ENCODE measurements at places on chromosomes 3 and 15.
A peak's percentile ranks its signal among the peaks of the same experiment; 100 is the strongest.

GRCh38 chr3:195069501-195070251 lies 201.3 kb downstream of the XXYLT1 start:
- no peak for DNase-seq

DNA sequence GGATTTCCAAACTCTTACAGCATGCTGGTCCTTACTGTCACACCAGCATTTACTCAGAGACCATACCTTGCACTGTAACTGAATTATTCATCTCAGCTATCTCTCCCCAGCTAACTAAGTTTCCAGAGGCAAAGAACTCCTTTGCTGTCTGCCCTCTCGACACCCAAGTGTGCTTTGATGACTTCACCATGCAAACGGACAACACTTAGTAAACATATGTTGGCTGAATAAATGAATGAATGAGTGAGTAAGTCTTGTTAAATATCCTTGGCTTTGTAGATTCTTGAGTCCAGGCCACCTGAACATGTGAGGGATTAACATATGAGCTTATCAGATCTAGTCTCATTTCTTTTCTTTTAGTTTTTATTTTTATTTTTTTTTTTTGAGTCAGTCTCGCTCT lies 138.2 kb downstream of the PLD1 start:
- DNase-seq: no peak

- no peak for DNase-seq
These were observed 22.5 kb downstream of the KCTD6 start for GRCh38 chr3:58514405-58514804.

DNA sequence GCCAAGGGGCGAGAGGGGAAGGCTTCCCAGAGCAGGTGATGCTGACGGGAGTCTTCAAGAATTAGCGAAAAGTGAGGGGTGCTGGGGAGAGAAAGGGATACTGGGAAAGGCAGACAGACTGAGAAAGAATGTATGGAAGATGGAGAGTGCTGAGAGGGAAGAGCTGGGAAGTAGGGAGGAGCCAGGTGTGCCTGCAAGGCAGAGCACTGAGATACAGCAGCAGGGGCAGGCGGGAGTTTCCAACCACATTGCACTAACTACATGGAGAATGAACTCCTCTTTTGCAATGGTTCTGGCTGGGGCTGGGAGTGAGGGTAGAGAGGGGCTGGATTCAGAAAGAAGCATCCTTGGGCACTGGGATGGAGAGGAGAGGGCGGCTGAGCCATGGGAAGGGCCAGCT lies 16.0 kb upstream of the CRABP1 start:
- DNase-seq: no peak

GRCh38 chr3:64048631-64049061 lies 25.4 kb upstream of the PSMD6 start:
- DNase-seq: no peak

- no peak for DNase-seq
These were observed 34.4 kb downstream of the FAM43A start for GRCh38 chr3:194720048-194720447.

DNA sequence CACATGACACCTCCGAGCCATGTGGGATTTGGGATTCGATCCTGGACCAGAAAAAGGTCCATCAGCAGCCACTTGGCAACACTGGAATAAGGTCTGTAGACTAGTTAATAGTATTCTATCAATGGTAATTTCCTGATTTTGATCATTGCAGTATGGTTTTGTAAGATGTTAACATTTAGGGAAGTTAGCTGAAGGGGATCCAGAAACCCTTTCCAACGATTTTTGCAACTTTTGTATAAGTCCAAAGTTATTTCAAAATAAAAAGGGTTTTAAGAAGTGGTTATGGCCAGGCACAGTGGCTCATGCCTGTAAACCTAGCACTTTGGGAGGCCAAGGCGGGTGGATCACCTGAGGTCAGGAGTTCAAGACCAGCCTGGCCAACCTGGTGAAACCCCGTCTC lies 10.2 kb downstream of the BDH1 start:
- DNase-seq: no peak

DNA sequence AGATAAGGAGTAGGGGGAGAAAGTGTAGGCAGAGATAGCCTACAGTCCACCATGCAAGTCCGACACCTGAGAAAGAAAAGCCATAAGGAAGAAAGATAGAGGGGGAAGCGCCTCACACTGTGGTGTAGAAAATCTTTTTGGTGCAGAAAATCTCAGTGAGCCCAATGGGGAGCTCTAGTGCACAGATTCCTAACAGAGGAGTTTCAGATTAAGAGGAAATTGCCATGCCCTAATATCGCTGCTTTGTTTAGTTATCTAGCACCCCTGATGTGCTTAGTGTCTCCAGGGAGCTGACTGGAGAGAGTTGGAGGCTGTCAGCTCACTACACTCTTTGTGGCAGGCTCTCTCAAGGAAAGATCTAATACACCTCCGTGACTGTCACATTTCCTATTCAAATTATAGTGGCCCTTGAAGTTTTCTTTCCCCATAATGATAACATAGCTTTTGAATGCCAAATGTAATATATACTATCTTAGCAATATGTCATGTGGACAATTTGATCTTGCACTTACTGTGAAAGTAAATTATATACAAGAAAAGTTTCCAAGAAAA lies 33.7 kb downstream of the CGGBP1 start:
- DNase-seq: no peak

- no peak for DNase-seq
These were observed 35.2 kb upstream of the CDAN1 start for GRCh38 chr15:42772144-42772543.

- no peak for DNase-seq
These were observed 12.6 kb downstream of the KPNA1 start for GRCh38 chr3:122502139-122502538.

GRCh38 chr3:189718215-189718614 lies 87.0 kb downstream of the TP63 start:
- no peak for DNase-seq

GRCh38 chr3:186691676-186692075 lies 25.5 kb upstream of the KNG1 start:
- DNase-seq: no peak

- no peak for DNase-seq
These were observed 443 bp upstream of the NR2F2 start for GRCh38 chr15:96330064-96330449.

DNA sequence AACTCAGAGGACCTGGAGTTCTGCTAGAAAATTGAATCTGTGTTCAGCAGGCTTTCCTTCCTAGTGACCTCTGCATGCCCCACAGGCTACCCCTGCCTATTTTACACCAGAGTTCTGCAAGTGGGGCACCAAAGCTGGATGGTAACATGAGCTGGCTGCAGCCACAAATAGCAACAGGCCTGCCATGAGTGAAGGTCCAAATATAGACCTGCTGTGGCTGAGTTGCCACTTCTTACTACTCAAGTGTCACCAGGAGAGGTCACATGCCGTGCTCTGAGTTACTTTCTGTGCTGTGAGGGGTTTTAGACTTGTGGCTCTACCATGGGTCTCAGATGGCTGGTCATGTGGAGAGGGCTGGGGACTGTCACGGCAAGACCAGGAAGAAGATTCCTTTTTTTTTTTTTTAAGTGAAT lies at the start of gene FSD2:
FSD2 (minus strand) TSS at position 76 of the 413 bp plus-strand sequence. CDS start 18,679 bp downstream, outside the sequence.
- DNase-seq: no peak

- DNase-seq: no peak
These were observed 100.6 kb upstream of the ATP11B start for GRCh38 chr3:182692695-182693094.

GRCh38 chr15:78087951-78088772 lies 4.2 kb upstream of the SH2D7 start:
- DNase-seq: no peak

GRCh38 chr3:65751123-65751700 lies 287.5 kb downstream of the MAGI1 start:
- peak; percentile 17 for DNase-seq

DNA sequence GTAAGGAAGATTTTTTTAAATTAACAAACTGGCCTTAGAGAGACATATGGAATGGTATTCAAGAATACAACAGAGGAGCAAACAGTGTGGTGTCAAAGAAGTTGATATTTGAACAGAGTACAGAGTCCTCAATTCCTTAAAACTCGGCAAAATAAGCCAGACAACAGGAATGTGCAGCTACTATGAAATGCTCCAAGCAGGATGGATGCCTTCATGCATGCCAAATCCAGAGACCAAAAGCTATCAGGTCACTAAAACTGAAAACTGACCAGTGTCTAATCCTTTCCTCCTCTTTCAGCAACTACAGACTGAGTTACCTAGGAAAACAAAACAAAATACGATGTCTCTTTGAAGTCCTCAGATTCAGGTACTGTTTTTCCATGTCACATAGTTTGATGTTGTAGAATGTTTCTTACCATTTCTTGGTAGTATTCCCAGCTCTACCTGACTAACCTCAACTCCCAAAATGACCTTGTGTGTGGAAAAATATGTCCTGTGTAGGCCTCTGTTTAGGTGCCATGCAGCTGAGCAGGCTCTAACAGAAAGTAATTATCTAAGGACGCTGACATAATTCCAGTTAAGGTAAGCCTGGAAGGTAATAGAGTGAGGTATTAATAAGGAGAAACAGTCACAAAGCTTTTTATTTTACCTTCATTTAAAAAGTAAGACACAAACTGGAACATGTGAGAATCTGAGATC lies 46.9 kb downstream of the TBL1XR1 start:
- DNase-seq: no peak

- DNase-seq: no peak
These were observed 27.1 kb upstream of the SKIL start for GRCh38 chr3:170330366-170330765.

GRCh38 chr3:120160050-120160449 lies 65.8 kb upstream of the GSK3B start:
- peak; percentile 81 for DNase-seq

- no peak for DNase-seq
These were observed 141.4 kb downstream of the AGBL1 start for GRCh38 chr15:86221119-86221518.

- DNase-seq: no peak
These were observed 291.2 kb downstream of the FAM43A start for GRCh38 chr3:194976874-194977273.

GRCh38 chr15:67838789-67839332 lies 984 bp downstream of the RNU6-1 start:
- DNase-seq: no peak

- DNase-seq: no peak
These were observed 41.7 kb upstream of the ANP32A start for GRCh38 chr15:68862415-68862814.

GRCh38 chr3:188170461-188171459 lies 16.8 kb downstream of the LPP start:
- DNase-seq: no peak

DNA sequence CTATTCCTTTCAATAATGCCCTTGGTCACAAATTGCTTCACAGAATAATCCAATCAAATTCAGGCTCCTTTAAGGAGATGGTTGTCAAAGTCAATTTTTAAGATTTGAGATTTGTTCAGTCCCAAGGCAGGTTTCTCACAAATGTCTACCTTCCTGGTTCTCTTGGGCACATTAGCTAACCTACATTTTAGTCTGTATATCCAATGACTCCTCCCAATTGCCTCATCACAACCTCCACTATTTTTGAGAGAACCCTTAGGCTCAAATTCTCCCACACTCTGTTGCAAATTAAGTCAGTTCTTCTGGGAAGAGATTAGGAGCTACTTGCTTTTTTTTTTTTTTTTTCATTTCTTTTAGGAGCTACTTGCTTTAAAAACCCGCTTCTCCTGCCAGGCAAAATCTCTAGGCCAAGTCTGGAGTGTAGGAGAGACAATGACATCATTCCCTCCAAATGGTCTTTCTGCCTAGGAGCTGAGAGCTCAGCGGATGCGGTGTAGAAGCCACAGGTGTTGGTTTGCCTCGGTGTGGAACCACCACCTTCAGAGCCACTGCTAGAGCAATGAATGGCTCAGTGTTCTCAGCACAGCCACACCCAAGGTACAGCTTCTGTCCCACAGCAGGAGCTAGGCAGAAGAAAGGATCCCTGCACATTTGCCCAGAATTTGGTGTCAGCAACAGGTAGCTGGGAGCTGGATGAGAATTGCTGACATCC lies 10.0 kb upstream of the INO80 start:
- no peak for DNase-seq

GRCh38 chr3:178421069-178421468 lies 115.2 kb upstream of the KCNMB2 start:
- no peak for DNase-seq

DNA sequence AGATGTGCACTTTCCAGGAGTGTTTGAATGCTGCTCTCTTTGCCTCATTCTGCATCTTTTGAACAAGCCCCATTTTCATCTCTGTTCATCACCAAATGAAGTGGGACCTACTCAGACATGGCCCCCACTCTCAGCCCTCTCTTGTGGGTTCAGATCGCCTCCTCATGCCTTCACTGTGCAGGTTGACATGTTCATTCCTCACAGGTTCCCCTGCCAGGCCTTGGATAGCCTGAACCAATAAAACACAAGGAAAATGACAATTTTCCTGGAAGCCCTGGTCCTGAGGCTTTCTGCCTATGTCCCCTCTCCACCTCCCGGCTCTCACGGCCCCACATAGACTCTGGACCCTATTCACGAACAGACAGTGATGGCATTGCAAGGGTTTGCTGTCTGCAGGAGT lies 17.7 kb downstream of the KLF15 start:
- DNase-seq: no peak

DNA sequence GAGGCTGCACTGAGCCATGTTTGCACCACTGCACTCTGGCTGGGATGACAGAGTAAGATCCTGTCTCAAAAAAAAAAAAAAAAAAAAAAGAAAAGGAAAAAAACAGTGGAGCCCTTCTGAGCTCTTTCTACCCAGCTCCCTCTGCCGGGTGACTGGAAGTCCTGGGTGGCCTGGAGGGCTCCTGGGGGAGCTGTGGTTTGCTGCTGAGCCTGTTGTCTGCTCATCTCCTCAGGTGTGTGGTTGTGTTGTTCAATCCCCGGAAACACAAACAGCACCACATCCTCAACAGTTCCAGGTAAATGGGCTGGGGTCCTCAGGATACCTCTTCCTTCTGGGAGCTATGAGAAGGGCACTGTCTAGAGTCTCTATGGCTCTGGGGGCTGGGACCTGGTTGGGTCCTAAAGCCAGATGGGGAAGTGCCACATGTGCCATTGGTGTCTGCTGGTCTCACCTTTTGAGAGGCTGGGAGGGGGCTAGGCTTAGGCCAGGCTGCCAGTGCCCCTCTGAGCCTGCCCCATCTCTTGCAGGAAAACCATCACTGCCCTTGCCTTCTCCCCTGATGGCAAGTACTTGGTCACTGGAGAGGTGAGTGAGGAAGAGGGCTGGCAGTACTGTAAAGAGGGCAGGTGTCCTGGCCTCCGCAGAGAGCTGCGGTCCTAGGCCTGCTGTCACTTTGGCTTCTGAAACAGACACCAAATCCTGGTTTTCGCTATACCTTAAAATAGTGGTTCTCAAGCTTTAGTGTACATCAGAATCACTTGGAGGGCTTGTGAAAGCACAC lies 17.1 kb upstream of the JMJD7 start:
- no peak for DNase-seq

GRCh38 chr3:89113344-89113743 lies 5.9 kb downstream of the EPHA3 start:
- DNase-seq: no peak

GRCh38 chr3:143433787-143434378 lies 314.3 kb downstream of the CHST2 start:
- no peak for DNase-seq

- DNase-seq: no peak
These were observed 63.0 kb upstream of the TPRG1 start for GRCh38 chr3:189108735-189109134.

- DNase-seq: peak; percentile 94
These were observed at the start of the genes BTD and HACL1 for GRCh38 chr3:15601399-15602145. BTD (plus strand) TSS chr3:15601745; CDS start chr3:15635440, 33,695 bp downstream. HACL1 (minus strand) TSS chr3:15601569; CDS start chr3:15601463, 106 bp downstream.
